ENCODE measurements at places on chromosomes 5 and 9.

DNA sequence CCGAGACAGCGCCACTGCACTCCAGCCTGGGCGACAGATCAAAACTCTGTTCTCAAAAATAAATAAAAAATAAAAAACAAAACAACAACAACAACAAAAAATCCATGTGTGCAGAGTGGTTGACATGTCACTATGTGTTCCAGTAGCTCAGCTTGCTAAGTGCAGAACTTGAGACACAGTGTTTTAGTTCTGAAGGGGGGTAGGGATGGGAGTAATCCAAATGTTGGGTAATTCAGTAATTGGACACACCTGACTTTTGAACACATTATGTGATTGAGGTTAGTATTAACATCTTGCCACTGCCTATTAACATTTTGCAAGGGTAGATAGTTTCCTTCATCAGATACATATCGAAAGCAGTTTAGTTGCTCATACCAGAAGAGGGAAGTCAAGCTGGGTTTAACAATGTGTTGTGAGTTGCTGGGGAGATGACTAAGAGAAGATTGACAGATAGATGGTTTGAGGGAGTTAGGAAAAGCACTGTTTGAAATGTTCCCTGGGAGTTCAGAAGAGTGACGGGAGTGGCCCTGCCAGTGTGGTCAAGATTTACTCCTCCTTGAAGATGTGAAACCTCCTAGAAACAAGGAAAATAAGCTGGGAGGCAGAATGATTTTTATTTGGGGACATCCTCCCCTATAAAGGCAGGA is 928 bp downstream of the HACD4 start:
- DNase-seq: no peak

DNA sequence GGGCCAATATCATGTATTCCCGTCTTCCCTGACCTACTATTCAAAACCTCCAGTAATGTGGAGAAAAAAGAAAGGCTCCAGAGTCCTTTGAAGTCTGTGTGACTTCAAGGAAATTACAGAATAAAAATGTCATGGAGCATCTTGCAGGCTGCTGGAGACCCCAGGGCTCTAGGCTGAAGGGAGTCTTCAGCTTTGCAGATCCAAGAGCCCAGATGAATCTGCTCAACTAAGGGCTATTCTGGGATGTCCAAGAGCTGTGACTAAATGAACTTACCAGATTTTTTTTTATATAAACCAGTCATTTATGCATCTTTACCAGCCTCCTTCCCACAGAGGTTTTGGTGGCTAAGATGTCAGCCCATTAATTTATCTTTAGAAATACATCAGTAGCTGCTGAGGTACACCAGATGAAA is 167.3 kb downstream of the MUSK start:
- no peak for DNase-seq

- DNase-seq: no peak
Observed at GRCh38 chr9:98220911-98221310, 28.5 kb upstream of the CORO2A start.

DNA sequence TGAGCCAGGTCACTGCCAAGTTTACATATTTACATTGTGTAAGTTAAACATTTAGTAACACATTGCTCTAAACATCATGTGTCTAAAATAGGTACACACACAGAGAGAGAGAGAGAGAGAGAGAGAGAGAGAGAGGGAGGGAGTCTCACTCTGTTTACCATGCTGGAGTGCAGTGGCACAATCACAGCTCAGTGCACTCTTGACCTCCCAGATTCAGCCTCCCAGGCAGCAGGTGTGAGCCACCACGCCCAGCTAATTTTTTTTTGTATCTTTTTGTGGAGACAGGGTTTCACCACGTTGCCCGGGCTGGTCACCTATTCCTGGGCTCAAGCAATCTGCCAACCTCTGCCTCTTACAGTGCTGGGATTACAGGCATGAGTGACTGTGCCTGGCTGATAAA is 1045.3 kb downstream of the TLE1 start:
- DNase-seq: no peak

DNA sequence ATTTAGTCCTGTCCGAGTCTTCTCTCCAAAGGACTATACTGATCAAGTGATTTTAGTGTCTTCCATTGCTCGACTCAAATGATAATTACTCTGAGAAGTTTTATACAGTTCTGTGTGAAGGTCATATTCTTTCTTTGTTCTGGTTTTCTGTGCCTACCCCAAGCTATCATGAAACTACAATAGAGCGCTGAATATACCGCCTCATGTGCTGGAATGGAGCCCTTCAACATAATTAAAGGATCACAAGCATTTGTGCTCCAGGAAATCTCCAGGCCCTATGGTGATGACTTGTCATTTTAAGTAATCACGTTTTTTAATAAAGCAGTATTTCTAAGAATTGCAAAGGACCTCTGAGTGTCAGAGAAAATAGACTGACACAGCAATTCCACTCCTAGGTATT is 10.9 kb upstream of the SLC31A2 start:
- no peak for DNase-seq

- DNase-seq: no peak
Observed at GRCh38 chr5:179164331-179165311, 104.4 kb downstream of the ZNF354C start.

DNA sequence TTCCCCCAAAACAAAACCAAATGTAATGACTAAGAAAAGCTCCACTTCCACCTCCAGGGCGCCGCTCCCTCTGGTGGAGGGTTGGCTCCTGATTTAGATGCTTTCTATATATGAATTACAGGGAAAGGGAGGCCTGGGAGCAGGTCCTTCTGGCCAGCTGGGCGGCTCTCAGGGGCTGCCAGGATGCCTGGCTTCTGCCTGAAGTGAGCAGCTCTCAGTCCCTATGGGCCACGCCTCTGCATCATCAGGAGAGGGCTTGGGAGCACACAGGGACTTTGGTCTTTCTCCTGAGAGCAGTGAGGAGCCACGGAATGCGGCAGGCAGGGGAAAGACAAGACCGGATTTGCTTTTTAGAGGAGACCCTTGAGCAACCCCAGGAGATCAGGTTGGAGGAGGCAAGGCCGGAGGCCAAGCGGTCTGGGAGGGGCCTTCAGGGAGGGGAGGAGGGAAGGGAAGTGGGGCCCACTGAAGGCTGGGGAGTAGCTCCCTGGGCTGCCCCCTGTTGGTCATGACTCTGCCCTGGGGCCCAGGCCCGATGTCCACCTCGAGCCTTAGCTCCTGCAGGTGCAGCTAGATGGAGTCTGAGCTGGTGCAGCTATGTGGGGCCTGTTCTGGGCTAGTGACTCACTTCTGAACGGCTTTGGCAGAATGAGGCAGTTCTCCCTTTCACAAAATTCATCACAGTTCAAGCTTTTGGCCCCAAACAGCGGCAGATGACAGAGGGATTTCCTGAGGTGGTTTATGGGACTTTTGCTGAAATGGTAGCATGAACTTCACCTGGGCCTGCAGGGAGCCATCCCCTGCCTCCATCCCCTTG is 11.3 kb upstream of the GRHPR start:
- DNase-seq: no peak

DNA sequence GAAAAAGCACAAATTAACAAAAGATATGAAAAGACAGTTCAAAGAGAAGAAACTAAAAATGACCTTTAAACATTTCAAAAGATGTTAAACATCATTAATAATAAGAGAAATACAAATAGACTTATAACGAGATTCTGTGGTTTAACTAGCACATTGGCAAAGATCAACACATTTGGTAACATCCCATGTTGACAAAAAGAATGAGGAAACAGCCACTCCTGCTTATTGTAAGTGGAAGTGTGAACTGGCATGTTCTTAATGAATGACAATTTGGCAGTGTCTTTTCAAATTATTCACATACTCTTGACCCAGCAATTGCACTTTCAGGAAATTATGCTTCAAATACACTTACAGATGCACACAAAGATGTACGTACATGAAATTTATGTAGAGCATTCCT is 176.3 kb downstream of the TLE1 start:
- DNase-seq: no peak

- DNase-seq: no peak
Observed at GRCh38 chr5:53783624-53784228, 223.3 kb downstream of the NDUFS4 start.

DNA sequence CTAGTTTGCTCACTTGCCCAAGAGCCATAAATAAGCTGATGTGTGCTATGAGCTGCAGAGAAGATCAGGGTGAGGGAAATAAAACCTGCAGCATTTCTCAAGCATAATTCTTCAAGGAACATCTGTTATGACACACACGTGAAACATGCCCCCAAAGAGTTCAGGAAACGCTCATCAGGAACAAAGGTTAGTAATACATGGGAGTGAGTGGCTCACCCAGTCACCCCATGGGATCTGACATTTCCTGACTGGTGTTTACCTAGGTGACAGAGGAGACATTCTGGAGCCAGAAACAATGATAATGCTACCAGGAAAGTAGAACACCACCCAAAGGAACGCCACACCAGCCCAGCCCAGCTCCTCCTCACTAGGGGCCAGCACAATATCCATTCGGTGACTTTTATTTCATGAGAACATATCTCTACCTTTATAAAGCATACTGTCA is 66.0 kb downstream of the FRMD3 start:
- DNase-seq: no peak

DNA sequence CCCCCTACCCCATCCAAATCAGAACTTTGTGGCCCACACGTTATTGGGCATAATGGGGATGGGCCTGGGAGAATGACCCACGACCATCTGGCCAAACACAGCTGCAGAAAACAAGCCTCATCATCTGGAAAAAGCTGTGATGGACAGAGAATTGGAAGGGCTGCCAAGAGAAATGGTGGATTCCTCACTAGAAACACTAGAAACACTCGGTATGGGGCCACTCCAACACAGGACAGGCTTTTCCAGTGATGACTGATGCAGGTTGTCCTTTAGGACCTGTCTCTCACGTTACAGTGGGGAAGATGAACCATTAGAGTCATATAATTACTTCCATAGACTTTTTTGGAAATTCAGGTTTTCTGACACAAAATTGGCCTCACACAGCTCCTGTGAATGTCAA is 172.4 kb upstream of the TARS1 start:
- DNase-seq: no peak

DNA sequence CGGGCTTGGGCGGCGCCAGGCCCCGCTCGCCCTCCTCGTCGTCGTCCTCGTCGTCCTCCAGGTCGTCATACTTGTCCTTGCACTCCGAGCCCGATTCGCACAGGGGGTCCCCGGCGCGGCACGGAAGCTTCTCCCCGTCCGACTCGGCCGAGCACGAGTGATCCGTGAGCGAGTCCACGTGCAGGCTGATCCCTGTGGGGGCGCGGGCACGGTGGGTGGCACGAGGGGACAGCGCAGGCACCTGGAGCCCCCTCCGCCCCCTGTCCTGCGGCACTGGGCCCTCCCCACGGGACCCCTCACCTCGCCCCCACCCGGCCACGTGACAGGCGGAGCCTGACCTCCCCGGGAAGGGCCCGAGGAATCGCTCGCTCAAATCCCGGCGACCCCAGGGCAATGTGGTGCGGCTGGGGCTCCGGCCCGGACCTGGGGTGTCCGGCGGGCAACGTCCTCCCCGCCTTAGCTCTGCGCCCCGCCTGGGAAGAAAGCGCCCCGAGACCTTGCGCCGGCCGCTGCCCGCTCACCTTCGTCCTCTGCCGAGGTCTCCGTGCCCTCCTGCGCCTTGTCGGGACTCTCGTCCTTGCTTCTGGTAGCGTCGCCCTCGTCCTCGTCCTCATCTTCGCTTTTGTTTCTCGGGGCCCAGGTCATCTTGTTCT is 2.5 kb downstream of the IRX2 start:
- DNase-seq: no peak

- no peak for DNase-seq
Observed at GRCh38 chr5:181138258-181138657, 7.3 kb upstream of the OR2V1 start.

- DNase-seq: no peak
Observed at GRCh38 chr5:3139499-3139931, 388.0 kb upstream of the IRX2 start.

Data from heart left ventricle (tissue), 16 donors.